A549 treated with ZK216348 at 1 μM for 4 hours (cell line): ENCODE measurements at places on chromosomes 12 and 14. TPM values are rescaled to one million over a fixed set of nuclear protein-coding genes. Genes with fewer than 3 reads are reported as not detected.

DDX54 gene
- total RNA-seq, result 53.9 to 78.5 TPM (median 72.6 TPM) in 5 replicates

CCDC198 gene
- 2.0 to 3.2 TPM (median 2.9 TPM) in 5 replicates for total RNA-seq

MIP gene
- total RNA-seq, result not detected in 5 replicates

MARK3 gene
- total RNA-seq, result 55.5 to 73.3 TPM (median 57.5 TPM) in 5 replicates

PRH2 gene
- not detected in 5 replicates for total RNA-seq

DPPA3 gene
- total RNA-seq, result not detected in 5 replicates

KLHDC1 gene
- total RNA-seq, result 0.15 to 0.36 TPM (median 0.26 TPM) in 5 replicates

KRT75 gene
- 0.12 to 0.20 TPM (median 0.16 TPM) in 4 of 5 replicates, not detected in the other for total RNA-seq

SIRT4 gene
- 0.66 to 1.6 TPM (median 0.98 TPM) in 5 replicates for total RNA-seq

BEST3 gene
- total RNA-seq, result 0.63 to 1.8 TPM (median 1.1 TPM) in 5 replicates

TRHDE gene
- total RNA-seq, result 0.18 to 0.21 TPM (median 0.19 TPM) in 3 of 5 replicates, not detected in the others

PLEKHD1 gene
- 0.05 TPM in 2 of 5 replicates, not detected in the others for total RNA-seq

ATF7 gene
- 17.8 to 26.2 TPM (median 19.5 TPM) in 5 replicates for total RNA-seq

BCL7A gene
- total RNA-seq, result 9.3 to 13.2 TPM (median 11.3 TPM) in 5 replicates

CLEC2A gene
- total RNA-seq, result not detected in 5 replicates

TAMALIN gene
- 0.25 to 0.58 TPM (median 0.49 TPM) in 5 replicates for total RNA-seq

NFE2 gene
- not detected in 5 replicates for total RNA-seq

HOXC4 gene
- total RNA-seq, result 1.7 to 3.9 TPM (median 3.8 TPM) in 5 replicates

CAPZA3 gene
- total RNA-seq, result not detected in 5 replicates

KRT74 gene
- not detected in 5 replicates for total RNA-seq

SOX5 gene
- total RNA-seq, result not detected in 5 replicates

MCRS1 gene
- total RNA-seq, result 48.6 to 69.1 TPM (median 67.9 TPM) in 5 replicates

IFT81 gene
- 13.2 to 29.7 TPM (median 20.1 TPM) in 5 replicates for total RNA-seq

PTHLH gene
- 17.6 to 22.9 TPM (median 19.5 TPM) in 5 replicates for total RNA-seq

ADCY4 gene
- 0.21 TPM in 1 of 5 replicates, not detected in the others for total RNA-seq

PPP4R4 gene
- total RNA-seq, result 0.06 to 0.58 TPM (median 0.37 TPM) in 5 replicates

HOXC9 gene
- 13.2 to 16.3 TPM (median 15.3 TPM) in 5 replicates for total RNA-seq

TAS2R19 gene
- total RNA-seq, result 0.19 TPM in 1 of 5 replicates, not detected in the others

NDRG2 gene
- total RNA-seq, result 1.8 to 3.8 TPM (median 3.4 TPM) in 5 replicates

OTOGL gene
- total RNA-seq, result not detected in 5 replicates

ACSS3 gene
- 0.04 to 0.06 TPM in 2 of 5 replicates, not detected in the others for total RNA-seq

TESPA1 gene
- total RNA-seq, result not detected in 5 replicates

ACSM4 gene
- total RNA-seq, result not detected in 5 replicates

AQP2 gene
- not detected in 5 replicates for total RNA-seq

PGF gene
- total RNA-seq, result 2.5 to 4.7 TPM (median 4.1 TPM) in 5 replicates

SYT10 gene
- not detected in 5 replicates for total RNA-seq

CLEC14A gene
- not detected in 5 replicates for total RNA-seq

INHBC gene
- 0.07 TPM in 1 of 5 replicates, not detected in the others for total RNA-seq

SRRM4 gene
- total RNA-seq, result not detected in 5 replicates

SLCO1B3 gene
- total RNA-seq, result 5.9 to 16.2 TPM (median 14.6 TPM) in 5 replicates

GOLGA5 gene
- total RNA-seq, result 23.5 to 35.0 TPM (median 28.0 TPM) in 5 replicates

TSFM gene
- 67.7 to 78.2 TPM (median 72.3 TPM) in 5 replicates for total RNA-seq

ORMDL2 gene
- total RNA-seq, result 77.5 to 103 TPM (median 99.1 TPM) in 5 replicates

TRIM9 gene
- 8.7 to 14.2 TPM (median 11.2 TPM) in 5 replicates for total RNA-seq

SDR9C7 gene
- total RNA-seq, result not detected in 5 replicates

SCN8A gene
- 1.3 to 2.7 TPM (median 1.6 TPM) in 5 replicates for total RNA-seq

HOXC13 gene
- 11.6 to 22.7 TPM (median 15.6 TPM) in 5 replicates for total RNA-seq

PLA2G1B gene
- not detected in 5 replicates for total RNA-seq
